RWPE2 (cell line): ENCODE measurements at places on chromosomes 2 and 18.

GRCh38 chr18:36758623-36759022 lies 70.2 kb downstream of the TPGS2 start:
- no peak for DNase-seq

GRCh38 chr2:208820014-208820688 lies 413.6 kb downstream of the PTH2R start:
- no peak for DNase-seq

GRCh38 chr2:233068762-233069418 lies 8.7 kb downstream of the INPP5D start:
- DNase-seq, result no peak

GRCh38 chr2:158024288-158024898 lies 77.3 kb upstream of the UPP2 start:
- no peak for DNase-seq

GRCh38 chr2:20144861-20145260 lies 80.1 kb downstream of the SDC1 start:
- DNase-seq, result peak; percentile 31

DNA sequence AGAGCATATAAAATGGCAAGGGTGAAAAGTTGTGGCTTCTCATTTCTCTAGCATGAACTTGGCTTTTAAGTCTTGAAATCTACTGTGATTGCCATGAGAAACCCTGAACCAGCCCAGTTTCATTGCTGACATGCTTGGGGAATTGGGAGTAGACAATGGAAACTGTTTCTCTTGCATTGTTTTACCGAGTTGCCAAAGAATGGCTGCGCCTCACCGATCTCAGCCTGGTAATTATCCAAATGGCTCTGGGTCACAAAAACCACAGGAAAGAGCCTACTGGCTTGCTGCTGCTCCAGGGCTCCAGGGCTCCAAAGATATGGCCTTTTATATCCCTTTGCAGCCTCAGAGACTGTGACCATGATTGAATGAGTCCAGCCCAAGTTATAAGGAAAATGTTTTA lies 310.4 kb upstream of the NT5C1B start:
- DNase-seq, result no peak

GRCh38 chr18:12327510-12328178 lies 19.6 kb downstream of the TUBB6 start:
- peak; percentile 84 for DNase-seq

DNA sequence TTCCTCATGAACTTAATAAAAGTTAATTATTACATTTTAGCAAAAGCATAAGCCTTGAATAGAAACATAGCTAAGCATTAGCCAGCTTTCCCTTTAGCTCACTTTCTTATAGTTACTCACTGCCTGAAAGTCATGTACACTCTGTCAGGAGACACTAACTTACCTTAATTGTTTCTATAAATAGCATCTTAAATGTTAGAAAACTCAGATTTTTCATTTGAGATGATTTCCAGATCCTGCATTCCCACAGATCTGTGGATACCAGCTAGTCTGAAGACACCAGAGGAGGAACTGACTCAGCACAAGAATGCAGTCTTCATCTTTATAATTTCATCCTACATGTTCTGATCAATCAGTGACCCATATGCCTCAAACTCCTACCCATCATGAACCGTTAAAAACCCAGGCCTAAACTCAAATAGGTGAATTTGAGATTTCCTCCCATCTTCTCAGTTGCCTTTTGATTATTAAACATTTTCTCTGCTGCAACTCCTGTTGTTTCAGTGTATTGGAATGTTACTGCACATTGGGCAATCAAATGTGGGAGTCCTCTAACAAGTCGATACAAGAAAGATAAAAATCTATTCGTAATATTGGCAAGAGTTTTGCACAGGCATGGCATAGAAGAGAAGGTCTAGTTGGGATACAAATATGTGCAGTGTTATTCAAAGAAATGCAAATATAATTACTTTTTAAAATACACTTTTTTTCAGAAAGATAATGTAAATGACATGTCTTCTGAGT lies 857.4 kb upstream of the CDH2 start:
- no peak for DNase-seq

DNA sequence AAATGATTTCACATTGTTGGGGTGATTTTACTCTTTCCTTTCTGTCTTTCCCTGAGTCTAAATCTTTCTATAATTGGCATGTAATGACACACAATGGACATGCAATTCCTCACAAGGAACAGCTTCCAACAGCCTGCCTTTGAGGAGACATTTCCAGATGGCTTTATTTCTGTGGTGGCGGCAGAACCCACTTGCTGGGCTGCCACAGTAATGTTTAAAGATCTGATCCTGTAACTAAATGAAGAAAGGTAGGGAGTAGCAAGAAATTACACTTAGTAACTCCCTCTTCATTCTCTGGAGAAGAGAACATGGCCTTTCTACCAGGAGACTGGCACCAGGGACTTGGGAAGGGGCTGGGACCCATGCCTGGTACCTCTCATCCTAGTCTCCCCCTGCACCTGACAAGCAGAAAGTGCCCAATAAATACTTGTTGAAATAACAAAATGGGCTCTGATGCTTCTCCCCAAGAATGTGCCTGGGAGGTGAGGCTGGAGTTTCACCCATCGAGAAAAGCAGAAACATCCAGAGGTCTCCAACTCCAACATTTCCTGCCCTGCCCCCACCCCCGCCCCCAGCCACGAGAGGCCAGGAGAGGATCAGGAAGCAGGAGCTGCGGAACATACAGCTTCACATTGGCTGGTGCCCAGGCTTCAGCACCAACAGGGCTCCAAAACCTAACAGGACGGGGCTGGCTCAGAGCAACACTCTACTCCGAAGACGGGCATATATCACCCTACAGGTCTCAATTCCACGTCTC lies 92.1 kb downstream of the PXDN start:
- no peak for DNase-seq

DNA sequence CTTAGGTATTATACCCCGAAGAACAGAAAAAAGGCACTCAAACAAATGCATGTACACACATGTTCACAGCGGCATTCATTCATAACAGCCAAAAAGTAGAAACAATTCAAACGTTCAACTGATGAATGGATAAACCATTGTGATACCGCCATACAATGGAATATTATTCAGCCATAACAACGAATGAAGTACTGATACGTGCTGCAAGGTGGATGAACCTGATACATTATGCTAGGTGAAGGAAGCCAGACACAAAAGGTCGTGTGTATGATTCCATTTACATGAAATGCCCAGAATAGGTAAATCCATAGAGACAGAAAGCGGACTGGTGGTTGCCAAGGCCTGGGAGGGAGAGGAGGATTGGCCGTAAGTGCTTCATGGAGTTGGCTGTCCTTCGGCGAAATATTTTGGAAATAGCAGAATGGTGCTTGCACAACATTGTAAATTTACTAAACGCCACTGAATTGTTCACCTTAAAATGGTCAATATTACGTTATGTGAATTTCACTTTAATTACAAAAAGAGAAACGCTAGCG lies 750 bp upstream of the RMP24 start:
- no peak for DNase-seq

DNA sequence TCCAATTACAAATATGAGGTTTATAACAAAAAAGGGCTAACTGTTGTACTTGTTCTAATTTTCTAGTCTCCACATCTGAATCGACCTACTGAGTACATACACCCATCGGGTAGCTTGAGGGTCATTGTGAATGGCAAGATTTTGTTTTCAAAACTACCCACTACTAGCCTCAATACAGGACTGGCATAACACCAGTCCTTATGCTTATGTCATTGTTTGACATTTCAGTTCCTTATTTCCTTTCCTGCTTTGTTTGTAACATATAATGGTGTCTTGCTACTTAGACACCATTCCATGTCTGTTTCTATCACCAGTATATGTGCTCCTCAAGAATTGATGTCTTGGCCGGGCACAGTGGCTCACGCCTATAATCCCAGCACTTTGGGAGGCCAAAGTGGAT lies 86.0 kb downstream of the EPHA4 start:
- DNase-seq, result no peak

DNA sequence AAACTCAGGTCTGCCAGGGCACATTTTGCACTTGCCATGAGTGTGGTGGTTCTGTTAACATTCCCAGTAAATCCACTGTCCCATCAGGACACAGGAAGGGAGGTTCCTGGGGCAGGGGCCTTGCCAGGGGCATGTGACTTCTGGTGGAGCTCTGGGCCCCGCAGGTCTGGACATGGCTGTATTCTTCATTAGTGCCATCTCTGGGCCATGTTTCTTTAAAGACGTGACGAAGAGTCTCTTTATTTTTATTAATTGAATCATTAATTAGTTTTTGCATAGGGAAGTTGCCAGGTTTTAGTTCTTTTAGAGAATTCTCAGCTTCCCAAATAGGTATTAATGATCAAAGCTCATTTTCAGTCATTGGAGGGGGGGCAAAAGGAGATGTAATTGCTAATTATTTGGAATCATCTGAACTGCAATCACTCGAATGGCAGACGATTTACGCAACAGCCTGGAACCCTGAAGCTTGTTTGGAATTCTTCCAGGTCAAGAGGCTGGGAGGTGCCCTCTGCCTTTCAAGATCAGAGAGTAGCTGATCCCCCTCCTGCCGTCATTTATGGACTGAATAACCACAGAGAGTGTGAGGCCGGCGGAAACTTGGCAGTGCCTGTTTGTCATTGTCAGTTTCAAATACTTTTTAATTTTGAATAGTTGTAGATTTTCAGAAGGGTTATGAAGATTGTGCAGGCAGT lies 106.2 kb downstream of the RTP5 start:
- DNase-seq, result no peak

DNA sequence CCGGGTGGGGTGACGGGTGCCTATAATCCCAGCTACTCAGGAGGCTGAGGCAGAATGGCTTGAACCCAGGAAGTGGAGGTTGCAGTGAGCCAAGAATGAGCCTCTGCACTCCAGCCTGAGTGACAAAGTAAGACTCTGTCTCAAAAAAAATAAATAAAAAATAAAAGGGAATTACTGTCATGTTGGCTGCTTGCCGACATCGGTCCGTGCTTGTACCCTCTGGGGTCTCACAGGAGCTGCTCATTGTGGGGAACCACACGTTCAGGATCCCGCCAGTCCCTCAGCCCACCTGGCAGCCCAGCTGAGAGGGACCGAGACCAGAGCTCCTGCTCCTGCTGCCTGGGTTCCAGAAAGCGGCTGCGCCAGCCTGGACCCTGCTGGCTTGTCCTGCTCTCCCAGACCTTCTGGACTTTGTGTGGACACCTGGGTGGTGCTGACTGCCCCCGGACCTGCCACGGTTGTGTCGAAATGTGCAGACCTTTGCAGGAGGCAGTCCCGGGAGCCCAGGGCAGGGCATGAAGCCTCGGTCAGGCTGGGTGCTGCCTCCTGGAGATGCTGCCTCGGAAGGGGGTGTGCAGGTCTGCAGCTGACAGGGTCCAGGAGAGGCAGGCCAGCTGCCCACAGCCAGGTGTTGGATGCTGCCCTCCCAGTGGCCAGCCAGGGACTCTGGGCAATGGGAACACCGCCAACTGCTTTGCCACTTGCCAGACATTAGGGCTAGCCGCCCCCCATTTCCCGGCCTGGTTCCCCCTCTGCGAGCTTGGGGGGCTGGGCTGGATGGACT lies 16.4 kb downstream of the KLF11 start:
- DNase-seq, result no peak

- no peak for DNase-seq
Observed at GRCh38 chr2:181157326-181157725, 176.9 kb downstream of the UBE2E3 start.

- DNase-seq, result no peak
Observed at GRCh38 chr2:40251137-40251536, 200.8 kb downstream of the SLC8A1 start.

DNA sequence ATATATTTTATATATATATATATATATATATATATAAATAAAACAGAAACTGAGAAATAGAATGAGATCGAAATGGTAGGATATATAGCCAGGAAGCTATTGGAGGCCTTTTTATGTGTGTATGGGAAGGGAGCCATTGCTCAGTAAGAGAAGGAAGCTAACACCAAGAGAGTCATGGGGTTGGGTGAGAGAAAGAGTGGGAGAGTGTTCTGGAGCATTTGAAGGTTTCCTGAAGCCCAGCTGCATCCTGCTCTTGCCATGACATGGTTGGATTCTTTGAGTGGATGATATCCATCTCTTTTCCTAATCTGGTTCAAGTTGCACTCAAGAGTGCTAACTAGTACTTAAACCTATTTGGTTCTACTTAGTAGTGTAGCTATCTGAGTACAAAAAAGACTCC lies 282.3 kb downstream of the DYSF start:
- no peak for DNase-seq

GRCh38 chr2:160076241-160076640 lies 13.8 kb upstream of the PLA2R1 start:
- DNase-seq, result no peak

- DNase-seq, result no peak
Observed at GRCh38 chr2:12716032-12716281, 779 bp upstream of the TRIB2 start.

GRCh38 chr18:44130376-44130942 lies 550.2 kb upstream of the SETBP1 start:
- DNase-seq, result no peak

DNA sequence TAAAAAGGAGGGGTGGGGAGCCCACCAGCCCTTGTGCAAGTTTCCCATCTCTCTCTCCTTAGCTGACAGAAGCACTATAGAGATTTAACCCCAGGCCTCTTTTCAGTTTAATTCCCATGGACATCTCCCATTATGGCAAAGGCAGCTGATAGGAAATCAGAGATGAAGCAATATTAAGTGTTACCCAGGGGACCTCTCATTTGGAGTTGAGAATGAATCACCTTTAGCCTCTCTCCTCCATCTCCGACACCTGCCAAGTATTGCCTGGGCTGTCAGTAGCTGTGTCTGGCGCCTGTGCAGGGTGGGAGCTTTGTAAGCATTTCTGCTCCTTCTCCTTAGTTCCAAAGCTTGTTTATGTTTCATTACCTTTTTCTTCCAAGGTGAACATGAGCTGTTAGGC lies 109.0 kb downstream of the AQP4 start:
- DNase-seq, result no peak

DNA sequence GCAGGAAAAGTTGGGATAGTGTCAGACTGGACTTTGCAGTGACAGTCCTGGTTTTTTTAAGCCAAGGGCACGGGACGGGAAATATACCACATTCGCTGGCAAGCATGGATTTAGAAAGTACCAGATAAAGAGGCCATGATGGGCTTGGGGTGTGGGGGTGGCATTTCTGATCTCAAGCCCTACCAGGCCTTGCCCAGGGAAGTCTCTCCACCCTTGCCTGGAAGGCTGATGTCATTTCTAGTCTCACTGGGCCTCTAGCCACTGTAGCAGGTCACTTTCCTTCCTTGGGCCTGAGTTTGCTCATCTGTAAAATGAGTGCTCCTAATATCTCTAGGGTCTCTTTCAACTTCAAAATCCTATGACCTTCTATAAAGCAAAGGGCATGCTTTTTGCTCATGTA lies 1.8 kb downstream of the ZBTB7C start:
- no peak for DNase-seq

DNA sequence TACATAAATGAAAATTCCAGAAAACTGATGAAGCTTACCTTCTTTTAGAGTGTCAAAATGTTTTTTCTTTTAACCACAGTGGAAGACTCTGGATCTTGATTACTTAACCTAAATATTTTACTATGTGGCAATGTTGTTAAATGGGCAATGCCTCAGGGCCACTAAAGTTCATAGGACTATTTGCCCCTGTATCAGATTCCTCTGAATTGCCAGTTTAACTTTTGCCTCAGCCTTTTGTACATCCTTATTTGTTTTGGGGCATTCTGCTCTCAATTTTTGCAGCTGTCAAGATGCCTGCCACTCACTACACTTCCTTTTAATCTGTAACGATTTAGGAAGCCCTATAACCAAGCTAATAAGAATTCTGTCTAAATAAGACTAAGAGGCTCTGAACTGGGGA lies 31.7 kb upstream of the SERTAD2 start:
- DNase-seq, result no peak
